Stimulated activated CD8-positive, alpha-beta memory T cell treated with anti-CD3 and anti-CD28 coated beads, Interleukin-4, amount 100 ng/mL, for 4 hours (primary cell): ENCODE measurements at places on chromosomes 7 and 10.

DNA sequence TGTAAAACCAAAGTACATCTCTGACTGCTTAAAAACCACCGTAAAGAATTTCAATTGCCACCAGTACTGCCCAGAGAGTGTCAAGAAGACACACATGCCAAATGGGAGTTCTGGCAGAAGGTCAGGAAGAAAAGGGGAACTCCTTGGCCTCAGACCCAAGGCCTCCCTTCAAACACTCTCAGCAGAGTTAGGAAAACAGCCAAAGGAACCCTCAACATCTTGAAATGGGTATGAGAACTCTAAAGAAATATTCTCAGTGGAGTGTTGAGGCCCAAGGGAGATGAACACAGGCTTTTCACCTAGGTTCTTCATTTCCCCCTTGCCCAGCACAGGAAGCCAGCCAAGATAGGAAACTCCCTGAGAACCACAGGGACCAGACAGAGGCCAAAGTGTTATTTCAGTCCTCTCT lies 96.1 kb upstream of the ASAH2 start:
- DNase-seq: no peak

DNA sequence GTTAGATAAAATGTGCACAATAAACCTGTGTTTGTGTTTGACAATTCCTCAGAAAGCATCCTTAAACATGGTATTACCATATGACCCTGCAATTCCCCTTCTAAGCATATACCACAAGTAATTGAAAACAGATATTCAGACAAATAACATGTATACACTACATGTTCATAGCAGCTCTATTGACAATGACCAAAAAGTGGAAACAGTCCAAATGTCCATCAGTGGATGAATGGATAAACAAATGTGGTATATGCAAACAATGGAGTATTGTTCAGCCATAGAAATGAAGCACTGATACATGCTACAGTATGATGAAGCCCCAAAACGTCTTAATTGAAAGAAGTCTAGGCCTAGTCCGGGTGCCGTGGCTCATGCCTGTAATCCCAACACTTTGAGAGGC lies 280.1 kb downstream of the OTUD1 start:
- no peak for DNase-seq

DNA sequence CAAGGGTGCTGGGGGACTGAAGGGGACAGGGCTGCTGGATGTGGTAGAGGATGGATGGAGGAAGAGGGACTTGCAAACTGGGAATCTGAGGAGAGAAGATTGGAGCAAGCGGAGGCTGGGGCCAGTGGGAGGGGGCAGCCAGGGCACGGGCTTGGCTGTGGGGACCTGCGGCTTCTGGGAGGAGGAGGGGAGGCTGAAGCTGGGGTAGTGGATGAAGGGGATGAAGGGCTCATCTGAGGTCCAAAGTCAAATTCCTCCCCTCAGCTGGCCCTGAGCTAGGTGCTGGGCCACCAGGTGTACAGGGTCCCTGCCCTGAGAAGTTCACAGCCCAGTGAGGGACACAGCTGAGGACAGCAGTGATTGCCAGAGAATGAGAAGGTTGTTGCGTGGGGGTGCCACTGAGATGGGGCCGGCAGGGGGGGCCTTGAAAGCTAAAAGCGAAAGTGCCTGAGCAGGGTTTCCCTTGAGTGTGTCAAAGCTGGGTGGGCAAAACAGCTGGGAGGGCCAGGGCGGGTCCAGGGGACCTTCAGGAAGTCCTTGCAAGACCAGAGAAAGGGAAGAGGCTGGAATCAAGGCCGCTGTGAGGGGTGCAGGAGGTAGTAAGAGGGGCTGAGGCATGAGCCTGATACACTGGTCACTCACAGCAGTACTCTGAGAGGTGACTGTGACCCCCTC lies 75.2 kb downstream of the MYL10 start:
- DNase-seq: no peak

GRCh38 chr10:30383356-30383755 lies 34.3 kb upstream of the MTPAP start:
- DNase-seq: no peak
